Activated naive CD4-positive, alpha-beta T cell treated with anti-CD3 and anti-CD28 coated beads, Interleukin-2, amount 50 U/mL, for 72 hours (primary cell): ENCODE measurements at places on chromosomes 3 and 15. TPM values are rescaled to one million over a fixed set of nuclear protein-coding genes. Genes with fewer than 3 reads are reported as not detected.
A peak's percentile ranks its signal among the peaks of the same experiment; 100 is the strongest.

DNA sequence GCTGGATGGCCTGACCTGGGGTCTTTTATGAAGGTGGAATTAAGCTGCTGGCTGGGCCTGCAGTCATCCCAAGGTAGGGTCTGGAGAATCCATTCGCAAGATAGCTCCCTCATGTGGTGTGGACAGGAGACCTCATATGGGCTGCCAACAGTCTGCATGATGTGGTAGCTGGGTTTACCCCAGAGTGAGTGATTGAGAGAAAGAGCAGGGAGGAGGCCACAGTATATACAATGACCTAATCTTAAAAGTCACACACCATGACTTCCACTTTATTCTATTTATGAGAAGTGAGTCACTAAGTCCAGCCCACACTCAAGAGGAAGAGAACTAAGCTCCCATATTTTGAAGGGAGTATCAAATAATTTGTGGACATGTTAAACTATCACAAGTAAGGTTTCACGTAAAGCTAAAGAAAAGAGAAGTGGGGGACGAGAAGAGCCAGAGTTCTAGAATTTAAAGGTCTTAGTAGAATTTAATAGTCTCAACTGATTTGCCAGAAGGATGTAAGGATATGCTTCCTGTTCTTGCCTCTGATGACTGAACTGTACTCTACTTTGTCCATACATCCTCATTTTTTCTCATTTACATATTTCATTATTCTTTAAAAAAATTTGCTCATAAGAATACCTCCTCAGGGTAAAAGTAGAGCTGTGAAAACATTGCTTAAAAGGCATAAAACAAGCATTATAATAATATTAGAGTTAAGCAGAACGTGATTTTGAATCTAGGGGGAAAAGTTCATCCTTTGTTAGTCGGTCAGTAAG is 184.4 kb downstream of the PEX5L start:
- DNase-seq: no peak

DNA sequence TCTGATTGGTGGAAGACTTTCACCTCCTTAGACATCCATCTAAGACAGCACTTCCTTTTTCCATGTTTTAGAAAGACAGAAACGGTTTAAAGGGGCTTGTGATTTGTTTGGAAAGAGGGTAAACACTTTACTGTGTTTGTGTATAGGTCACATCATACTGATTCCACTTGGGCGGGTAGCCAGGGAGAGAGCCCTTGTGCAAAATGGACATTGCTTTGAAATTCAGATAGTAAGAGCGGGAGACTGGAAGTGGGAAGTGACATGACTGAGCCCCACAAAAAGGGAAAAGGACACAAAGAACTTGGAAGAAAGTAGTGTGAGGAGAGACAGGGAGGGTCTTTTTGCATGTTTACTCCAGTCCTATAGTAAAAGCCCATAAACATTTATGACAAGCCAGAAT is 195.6 kb upstream of the CNTN4 start:
- no peak for DNase-seq

GRCh38 chr3:11167590-11167989 is 13.3 kb downstream of the HRH1 start:
- no peak for DNase-seq

The ZNF860 gene
- total RNA-seq: not detected

DNA sequence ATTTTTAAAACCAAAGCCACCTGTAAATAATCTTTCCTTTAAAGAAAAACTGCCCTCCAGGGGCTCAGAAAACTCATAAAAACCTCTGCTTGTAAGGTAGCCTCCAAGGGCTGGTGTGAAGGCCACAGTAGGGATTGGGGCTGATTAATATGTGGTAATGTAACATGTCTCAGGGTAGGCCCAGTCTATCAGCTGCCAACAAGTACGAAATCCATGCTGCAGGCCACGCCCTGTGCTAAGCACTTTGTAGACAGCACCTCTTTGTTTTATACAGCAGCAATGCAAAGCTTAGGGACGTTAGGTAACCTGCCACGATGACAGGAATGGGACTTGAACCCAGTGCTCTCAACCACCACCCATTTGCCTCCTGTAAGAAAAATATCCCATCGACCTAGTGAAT is 65.6 kb upstream of the PRICKLE2 start:
- no peak for DNase-seq

The GPR62 gene
- total RNA-seq: not detected

- DNase-seq: no peak
Measured at GRCh38 chr3:49872801-49873281, 3.1 kb upstream of the CAMKV start.

GRCh38 chr15:37219211-37219701 is 118.9 kb upstream of the MEIS2 start:
- no peak for DNase-seq

GRCh38 chr3:4637265-4637664 is 144.1 kb downstream of the ITPR1 start:
- DNase-seq: no peak

GRCh38 chr3:139340784-139341183 is 3.0 kb upstream of the MRPS22 start:
- no peak for DNase-seq

DNA sequence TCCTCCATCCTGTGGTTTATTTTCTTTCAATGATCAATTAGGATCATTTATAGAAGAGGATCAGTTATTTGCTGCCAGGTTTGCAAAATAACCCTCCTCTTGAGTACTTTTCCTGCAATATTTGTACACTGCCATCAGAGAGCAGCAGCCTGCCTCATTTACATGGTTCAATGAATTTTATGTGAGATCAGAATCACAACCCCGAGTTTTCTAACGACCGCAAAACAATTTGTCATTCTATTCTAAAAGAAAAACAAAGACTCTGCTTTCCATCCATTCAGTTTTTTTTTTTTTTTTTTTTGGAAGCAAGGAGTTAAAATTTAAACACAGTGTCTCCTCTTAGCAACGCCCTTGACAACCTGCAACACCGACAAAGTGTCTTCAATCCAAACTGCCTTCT is 146.9 kb downstream of the RAB11A start:
- DNase-seq: no peak

The MASP1 gene
- total RNA-seq: not detected

GRCh38 chr15:67030036-67030762 is 35.2 kb upstream of the SMAD3 start:
- DNase-seq: no peak

- DNase-seq: no peak
Measured at GRCh38 chr3:18422972-18423371, 2.2 kb downstream of the SATB1 start.

The GOLGA6B gene
- 1.1 TPM for total RNA-seq

The PPP1R14D gene
- not detected for total RNA-seq

- DNase-seq: peak; percentile 49
Measured at GRCh38 chr15:25710184-25710583, 152.9 kb downstream of the ATP10A start.

DNA sequence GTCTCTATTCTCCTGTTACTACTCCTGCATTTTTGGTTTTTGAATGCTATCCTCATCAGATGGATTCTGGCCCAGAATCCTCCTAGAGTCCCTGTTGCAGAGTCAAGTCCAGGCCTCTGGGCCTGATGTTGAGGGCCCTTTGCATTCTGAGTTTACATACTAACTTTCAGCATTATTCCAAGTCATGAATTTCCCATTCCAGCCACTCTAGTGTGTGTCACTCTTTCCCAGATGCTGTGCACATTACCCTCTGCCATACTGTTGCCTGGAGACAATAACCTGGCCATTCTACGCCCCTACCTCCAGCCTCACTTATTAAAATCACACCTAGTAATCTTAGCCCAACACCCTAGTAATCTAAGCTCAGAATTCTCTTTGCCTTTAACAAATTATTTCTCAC is 53.4 kb downstream of the GXYLT2 start:
- no peak for DNase-seq

The GCNT3 gene
- not detected for total RNA-seq

The PPIP5K1 gene
- 27.8 TPM for total RNA-seq
